Urinary bladder (tissue), 4 donors: ENCODE measurements at places on chromosomes 13 and 19. TPM values are rescaled to one million over a fixed set of nuclear protein-coding genes. Genes with fewer than 3 reads are reported as not detected.
A peak's percentile ranks its signal among the peaks of the same experiment; 100 is the strongest.

GRCh38 chr13:100156788-100157187 is 67.9 kb downstream of the PCCA start:
- no peak for DNase-seq

- DNase-seq: no peak
Measured at GRCh38 chr13:99996381-99996973, 14.9 kb downstream of the ZIC2 start.

DNA sequence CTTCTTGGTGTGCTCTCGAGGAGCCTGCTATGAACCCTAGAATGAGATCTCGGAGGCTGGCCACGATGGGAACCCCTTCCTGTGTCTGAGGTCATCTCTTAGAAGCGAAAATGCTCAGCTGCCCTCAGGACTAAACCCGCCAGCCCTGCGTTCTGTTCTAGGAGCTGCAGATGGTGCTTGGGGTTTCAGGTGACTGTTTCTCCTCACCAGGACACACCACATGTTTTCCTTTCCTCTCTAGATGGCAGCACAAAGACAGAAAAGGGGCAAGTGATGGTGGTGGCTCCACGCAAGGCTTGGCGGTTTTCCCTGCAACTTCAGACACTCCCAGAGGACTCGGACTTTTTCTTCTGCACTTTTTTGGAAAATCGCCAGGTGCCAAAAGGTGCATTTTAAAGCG is 60.1 kb downstream of the RNASEH2B start:
- DNase-seq: no peak

DNA sequence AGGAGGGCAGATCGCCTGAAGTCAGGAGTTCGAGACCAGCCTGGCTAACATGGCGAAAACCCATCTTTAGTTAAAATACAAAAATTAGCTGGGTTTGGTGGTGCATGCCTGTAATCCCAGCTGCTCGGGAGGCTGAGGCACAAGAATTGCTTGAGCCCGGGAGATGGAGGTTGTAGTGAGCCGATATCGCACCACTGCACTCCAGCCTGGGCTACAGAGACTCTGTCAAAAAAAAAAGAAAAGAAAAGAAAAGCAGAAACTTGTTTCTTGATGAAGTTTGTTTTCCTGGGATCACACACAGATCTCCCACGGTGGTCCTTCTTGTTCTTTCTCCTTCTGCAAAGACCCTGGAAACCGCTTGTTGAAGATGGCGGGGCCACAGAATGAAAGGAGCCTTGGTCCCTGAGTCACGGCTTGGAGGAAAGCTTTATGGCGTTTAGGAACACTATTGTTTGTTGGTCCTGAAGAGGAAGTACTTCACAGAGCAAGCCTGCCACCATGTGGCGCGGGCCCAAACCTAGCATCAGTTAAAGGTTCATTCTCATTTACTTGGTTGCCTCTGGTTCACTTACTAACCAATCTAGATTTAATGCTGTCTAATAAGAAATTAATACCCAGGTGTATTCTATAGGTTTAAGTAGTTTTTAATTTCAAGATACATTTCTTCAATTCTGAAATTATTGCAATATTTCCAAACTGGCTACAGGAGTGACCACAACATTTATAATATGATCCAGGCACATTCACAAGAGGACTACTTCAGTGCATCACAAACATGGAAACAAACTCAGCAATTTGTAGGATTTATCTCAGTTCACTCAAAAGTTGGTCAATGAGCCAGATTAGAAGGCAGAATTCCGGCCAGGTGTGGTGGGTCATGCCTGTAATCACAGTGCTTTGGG is 21.3 kb upstream of the ARL11 start:
- peak; percentile 74 for DNase-seq

Gene HSD17B14
- 3.4 TPM for total RNA-seq

Gene CYP4F2
- not detected for total RNA-seq

DNA sequence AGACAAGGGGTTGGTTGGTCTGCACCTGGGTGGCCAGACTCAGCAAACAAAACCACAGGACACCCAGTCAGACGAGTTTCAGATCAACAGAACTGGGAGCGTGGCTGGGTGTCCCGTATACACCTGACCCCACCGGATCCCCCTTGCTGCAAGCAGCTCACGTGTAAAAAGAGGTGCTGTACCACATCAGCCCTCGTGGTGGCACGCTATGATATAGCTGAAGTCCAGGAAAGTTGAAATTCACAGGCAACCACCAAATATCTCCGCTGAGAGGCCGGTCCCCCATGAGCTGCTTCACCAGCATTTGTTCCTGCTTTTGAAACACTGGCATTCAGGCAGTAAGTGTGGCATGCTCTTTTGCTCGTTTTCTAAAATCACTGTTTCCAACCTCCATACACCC is 92.3 kb downstream of the TUBA3C start:
- DNase-seq: no peak

DNA sequence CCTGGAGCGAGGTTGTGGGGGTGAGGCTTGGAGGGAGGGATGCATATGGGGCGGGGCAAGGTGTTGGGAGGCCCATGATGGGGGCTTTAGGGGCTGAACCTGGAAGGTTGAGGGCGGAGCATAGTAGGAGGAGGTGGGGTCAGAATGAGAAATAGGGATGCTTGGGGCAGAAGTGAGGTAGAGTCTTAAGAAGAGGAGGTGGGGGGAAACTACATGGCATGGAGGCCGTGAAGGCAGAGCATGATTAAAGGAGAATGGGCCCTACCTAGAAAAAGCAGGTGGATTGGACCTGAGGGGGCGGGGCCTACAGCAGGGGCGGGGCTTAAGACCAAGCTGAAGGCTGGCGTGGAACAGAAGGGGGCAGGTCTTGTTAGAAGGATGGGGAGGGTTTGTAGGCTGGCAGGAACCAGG is 799 bp downstream of the NR1H2 start:
- DNase-seq: no peak

- DNase-seq: no peak
Measured at GRCh38 chr13:49731766-49732165, 40.5 kb upstream of the EBPL start.

GRCh38 chr13:91630946-91631345 is 232.5 kb downstream of the GPC5 start:
- DNase-seq: no peak

DNA sequence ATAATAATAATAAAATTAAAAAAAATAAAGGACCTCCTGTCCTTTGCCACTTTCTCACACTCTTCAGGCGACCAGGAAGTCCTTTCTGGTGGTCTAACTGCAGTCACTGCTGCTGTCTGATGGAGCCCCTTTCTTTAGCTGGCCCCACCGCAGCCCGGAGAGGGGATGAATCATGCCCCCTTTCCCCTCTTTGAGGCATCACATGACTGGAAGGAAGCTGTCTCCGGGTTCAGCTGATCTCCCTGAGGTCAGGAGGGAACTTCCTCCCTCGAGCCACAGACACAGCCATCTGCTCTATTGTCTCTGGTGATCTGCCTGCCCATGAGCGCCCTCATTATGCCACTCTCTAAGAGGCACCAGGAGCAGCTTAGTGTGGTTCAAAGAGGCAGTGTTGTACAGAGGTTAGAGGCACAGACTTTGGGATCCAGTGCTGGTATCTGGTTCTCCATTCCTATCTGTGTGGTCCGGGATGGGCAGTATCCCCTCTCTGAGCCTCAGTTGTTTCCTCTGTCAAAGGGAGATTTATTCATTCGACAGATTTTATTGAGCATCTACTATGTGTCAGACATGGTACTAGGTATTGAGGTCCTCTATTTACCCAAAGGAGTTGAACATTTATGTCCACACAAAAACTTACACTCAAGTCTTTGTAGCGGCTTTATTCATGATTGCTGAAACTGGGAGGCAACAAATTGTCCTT is 30.0 kb downstream of the VAV1 start:
- DNase-seq: no peak

DNA sequence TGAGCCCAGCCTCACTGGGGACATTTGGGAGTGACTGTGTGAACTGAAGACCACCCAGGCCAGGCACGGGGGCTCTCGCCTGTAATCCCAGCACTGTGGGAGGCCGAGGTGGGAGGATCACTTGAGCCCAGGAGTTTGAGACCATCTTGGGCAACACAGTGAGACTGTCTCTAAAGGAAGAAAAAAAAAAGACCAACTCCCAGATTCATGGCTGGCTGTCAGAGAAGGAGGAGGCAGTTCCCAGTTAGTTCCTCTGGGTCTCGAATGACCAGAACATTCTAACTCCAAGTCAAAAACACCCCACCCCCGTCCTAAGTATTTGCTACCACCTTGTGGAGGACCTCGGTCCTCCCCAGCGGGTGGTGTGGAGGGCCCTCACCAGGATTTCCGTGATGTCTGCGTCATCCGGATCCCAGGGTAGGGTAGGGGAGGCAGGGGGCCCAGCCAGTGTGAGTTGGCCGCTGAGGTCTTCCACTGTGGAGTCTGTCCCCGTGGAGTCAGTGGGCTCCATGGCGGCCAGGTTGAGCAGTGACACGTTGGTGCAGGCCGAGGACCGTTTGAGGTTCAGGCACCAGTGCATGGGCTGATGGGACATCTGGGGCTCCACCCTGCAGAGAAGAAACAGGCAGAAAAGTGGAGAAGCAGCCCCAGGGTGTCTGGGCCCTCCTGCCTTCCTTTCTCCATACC is 1.3 kb downstream of the TSKS start:
- DNase-seq: no peak

- DNase-seq: no peak
Measured at GRCh38 chr13:74097116-74097515, 37.1 kb downstream of the KLF12 start.

Gene KIR3DL2
- total RNA-seq: not detected

DNA sequence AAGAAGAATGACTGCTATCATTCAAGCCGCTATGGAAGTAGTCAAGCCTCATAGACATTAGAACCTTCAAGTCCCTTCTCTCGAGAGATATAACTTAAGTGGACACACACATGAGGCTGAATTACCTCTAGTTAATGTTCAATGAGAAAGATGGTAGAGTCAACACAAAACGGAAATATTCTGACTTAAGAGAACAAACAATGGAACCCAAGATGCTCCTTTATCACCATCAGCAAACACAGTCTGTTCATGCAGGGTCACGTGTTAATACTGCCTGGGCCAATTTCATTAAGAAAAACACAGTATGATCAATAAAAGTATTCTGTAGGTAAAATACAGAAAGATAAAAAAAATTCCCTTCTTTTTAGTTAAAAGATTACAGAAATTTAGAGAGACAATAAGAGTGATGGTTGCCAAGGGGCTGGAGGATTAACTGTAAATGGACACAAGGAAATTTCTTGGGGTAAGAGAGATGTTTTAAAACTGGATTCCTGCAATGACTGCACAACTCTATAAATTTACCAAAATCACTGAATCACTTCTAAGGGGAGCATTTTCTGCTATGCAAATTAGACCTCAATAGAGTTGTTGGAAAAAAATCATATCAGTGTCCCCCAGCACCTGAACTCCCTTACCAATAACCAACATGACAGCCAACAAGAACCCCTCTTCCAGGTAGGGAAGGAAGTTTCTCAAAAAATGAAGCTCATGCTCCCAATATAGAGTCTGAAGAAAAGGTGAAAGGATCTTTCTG is 256.6 kb downstream of the ABCC4 start:
- no peak for DNase-seq

Gene ZNF154
- total RNA-seq: 29.3 TPM

- no peak for DNase-seq
Measured at GRCh38 chr13:99526549-99526948, 25.3 kb downstream of the TM9SF2 start.

Gene CELF5
- 0.48 TPM for total RNA-seq

GRCh38 chr19:797528-798414 is 519 bp downstream of the PTBP1 start:
- no peak for DNase-seq

- DNase-seq: no peak
Measured at GRCh38 chr19:33759356-33759755, 37.3 kb upstream of the KCTD15 start.

DNA sequence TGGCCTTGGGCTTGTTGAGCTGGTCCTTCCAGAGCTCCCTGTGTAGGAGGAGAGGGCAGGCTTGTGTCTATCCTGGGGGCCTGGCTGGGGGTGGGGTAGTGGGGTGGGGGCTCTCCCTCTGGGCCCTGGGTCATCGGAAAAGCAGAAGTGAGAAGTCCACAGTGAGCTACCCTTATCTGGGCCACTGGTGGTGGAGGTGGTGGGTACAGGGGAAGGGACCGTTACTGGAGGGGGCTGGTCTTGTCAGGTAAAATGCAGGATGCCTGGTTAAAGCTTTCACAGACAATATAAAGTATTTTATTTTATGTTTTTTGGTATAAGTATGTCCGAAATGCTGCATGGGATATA is 342 bp upstream of the SIGLEC10 start:
- DNase-seq: no peak

Gene CCDC8
- total RNA-seq: 42.6 TPM

DNA sequence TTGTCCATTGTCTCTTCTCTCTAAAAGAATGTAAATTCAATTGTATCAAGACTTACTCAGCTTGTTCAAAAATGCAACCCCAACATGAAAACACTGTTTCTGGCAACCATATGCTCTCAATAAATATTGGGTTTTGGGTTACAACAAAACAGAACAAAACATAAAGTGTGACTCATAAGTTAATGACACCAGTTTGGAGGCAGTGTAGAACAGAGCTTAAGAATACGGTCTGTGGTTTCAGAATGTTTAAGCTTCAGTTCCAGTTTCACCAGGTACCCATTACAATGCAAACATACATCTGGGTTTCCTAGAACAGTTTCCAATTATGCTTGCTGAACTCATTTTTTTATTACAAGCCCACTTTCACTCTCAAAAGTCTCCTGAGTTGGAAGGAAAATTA is 285.8 kb upstream of the PCDH9 start:
- DNase-seq: no peak

- DNase-seq: no peak
Measured at GRCh38 chr19:17220207-17220758, 5.1 kb downstream of the USE1 start.

Gene DCT
- 0.21 TPM for total RNA-seq

Gene FCAR
- total RNA-seq: not detected

Gene ZIC5
- not detected for total RNA-seq

Gene CYP2A7
- not detected for total RNA-seq

- no peak for DNase-seq
Measured at GRCh38 chr13:21077788-21078353, 16.5 kb upstream of the LATS2 start.

DNA sequence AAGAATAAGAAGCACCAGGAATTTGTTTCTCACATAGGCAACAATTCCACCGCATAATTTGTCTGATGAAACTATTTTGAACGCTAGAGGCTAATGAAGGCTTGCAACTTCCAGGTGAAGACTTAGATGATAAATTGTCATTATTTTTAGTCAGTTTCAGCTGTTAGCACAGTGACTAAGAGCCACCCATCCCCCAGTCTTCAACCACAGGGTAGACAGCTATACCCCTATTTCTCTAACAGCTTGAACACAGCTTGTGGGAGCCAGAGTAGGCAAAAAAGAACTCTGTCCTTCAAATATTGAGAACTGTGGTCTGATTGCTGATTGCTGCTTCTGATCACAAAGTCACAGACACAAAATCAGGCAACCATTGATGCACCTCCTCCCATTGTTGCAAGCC is 1124.8 kb upstream of the PRR20A start:
- no peak for DNase-seq

- no peak for DNase-seq
Measured at GRCh38 chr19:19224150-19224851, 12.5 kb downstream of the NCAN start.
